ENCODE measurements at places on chromosomes 16 and 17.
A peak's percentile ranks its signal among the peaks of the same experiment; 100 is the strongest.

GRCh38 chr17:9138161-9138717 lies 116.9 kb downstream of the NTN1 start:
- no peak for DNase-seq

- DNase-seq, result no peak
Observed at GRCh38 chr16:19265380-19265930, 20.1 kb upstream of the CLEC19A start.

GRCh38 chr16:53291757-53292392 lies 142.4 kb upstream of the RBL2 start:
- DNase-seq, result no peak

DNA sequence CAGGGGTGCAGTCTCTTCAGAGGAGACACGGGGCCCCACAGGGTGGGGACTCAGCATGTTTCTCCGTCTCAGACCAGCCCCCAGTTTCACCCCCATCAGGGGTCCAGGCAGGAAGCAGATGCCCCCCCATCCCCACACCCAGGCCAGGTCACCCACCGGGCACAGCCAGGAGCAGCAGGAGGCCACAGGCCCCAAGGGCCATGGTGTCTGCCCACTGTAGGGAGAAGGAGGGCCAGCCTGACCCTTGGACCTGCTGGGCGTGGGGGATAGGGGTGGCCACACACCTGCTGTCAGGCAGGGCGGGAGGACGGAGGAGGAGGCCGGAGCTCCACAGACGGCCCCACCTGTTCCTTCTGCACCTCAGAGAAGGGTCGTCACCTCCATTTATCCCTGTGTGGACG lies at the start of gene TPSG1:
Gene TPSG1 (minus strand): TSS at position 218 of the 401 bp plus-strand sequence. CDS start 16 bp downstream, at position 202.
- no peak for DNase-seq

DNA sequence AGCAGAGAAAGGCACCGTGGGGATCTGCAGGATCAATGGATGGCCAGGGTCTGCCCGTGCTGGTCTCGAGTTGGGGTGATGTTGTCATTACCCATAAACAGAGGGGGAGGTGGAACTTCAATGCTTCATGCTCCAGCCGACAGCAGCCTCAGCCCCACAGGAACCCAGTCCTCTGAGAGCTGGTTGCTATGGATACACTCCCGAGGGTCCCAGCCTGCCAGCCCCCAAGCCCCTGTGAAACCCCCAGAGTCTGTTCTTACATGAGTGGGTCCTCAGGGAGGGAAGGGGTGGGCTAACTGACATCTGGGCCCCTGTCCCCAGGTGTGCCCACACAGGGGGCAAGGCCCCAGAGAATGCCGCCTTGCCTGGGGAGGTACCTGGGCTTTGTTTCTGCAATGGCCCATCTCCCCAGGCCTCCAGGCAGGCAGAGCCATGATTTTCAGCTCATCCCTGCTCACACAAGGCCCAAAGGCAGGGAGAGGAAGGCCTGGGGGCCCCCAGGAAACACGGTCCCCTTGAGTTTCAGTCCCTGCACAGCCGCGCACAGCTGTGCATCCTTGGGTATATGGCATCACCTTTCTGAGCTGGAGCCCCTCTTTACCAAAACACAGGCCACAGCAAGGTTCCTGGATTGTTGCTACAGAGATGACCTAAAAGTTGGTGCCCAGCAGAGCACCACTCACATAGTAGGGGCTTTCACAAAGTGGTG lies 223.7 kb downstream of the ZNF423 start:
- no peak for DNase-seq

DNA sequence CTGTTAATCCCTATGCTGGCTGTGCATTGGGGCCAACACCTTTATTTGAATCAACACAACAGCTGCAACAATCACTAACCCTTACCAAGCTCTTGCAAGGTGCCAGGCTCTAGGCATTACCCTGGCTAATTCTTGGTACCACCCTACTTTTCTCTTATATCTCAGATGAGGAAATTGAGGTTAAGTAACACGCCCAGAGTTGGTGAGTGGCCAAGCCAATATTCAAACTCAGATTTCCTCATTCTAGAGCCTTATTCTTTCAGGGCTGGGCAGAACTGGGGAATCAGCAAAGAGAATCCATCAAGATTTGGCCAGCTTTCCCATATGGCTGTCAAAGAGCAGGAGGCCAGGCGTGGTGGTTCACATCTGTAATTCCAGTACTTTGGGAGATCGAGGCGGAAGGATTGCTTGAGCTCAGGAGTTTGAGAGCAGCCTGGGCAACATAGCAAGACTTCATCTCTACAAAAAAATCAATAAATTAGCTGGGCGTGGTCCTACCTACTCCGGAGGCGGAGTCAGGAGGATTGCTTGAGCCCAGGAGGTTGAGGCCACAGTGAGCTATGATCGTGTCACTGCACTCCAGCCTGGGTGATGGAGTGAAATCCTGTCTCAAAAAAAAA lies 23.7 kb downstream of the ARSG start:
- no peak for DNase-seq

- DNase-seq, result no peak
Observed at GRCh38 chr17:12743046-12743445, 46.3 kb upstream of the ARHGAP44 start.

DNA sequence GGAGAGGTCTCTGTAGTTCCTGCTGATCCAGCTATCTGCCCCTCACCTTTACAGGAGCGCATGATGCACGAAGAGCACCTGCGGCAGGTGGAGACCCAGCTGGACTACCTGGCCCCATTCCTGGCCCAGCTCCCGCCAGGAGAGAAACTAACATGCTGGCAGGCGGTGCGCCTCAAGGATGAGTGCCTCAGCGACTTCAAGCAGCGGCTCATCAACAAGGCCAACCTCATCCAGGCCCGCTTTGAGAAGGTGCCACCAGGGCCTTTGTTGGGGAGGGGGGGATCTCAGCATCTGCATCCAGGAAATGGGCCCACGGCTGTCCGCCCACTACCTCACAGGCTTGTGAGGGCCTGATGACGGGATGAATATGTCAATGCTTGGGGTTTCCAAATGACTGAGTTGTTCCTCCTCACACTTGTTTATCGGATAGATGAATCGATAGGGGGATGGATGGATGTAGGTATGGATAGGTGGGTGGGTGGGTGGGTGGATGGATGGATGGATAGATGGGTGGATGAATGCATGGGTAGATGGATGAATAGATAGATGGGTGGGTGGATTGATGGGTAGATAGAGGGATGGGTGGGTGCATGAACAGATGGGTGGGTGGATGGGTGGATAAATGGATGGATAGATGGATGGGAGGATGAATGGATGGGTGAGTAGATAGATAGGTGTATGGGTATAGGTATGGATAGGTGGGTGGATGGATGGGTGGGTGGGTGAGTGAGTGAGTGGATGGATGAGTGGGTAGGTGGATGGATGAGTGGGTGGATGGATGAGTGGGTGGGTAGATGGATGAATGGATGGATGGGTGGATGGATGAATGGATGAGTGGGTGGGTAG lies 7.0 kb upstream of the KATNB1 start:
- DNase-seq, result no peak

DNA sequence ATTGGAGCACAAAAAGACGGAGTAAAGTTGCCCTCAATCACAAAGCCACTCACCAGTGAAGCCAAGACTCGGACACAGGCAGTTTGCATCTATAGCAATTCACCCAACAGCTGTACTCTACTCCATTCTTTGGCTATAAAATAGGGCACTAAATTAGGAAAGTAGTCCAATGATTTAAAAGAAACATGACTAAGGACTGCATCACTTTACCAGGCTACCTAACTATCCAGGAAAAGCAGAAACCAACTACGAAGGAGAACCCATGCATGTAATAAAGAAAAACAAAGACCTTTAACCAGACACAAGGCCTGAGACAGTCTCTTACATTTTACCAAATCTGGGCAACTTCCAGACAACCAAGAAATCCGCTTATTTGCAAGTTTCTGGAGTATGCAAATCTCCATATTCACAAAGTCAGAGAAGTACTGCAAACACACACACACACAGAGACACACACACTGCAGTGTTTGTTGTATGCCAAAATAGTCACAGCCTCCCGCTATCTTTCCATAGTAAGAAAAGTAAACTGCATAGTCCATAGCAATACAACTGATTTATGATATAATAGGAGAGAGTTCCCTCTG lies 59.8 kb downstream of the CDH11 start:
- no peak for DNase-seq

- DNase-seq, result no peak
Observed at GRCh38 chr17:67183531-67183930, 61.5 kb downstream of the HELZ start.

DNA sequence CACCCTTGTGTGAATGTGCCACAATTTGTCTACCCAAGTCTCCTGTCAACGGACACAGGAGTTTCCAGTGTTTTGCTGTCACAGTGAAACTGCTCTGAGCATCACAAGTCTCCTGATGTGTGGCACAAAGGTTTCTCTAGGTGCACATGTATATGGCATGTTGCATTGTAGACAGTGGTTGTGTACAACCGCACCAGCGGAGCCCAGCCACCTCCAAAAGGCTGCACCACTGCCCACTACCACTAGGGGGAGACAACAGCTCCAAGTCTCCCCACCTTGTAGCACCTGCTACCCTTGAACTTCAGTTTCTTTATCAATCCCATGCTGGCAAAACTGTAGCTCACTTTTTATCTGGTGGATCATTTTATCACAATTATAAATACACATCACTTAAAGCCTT lies 95.5 kb upstream of the ZNF469 start:
- DNase-seq, result no peak

DNA sequence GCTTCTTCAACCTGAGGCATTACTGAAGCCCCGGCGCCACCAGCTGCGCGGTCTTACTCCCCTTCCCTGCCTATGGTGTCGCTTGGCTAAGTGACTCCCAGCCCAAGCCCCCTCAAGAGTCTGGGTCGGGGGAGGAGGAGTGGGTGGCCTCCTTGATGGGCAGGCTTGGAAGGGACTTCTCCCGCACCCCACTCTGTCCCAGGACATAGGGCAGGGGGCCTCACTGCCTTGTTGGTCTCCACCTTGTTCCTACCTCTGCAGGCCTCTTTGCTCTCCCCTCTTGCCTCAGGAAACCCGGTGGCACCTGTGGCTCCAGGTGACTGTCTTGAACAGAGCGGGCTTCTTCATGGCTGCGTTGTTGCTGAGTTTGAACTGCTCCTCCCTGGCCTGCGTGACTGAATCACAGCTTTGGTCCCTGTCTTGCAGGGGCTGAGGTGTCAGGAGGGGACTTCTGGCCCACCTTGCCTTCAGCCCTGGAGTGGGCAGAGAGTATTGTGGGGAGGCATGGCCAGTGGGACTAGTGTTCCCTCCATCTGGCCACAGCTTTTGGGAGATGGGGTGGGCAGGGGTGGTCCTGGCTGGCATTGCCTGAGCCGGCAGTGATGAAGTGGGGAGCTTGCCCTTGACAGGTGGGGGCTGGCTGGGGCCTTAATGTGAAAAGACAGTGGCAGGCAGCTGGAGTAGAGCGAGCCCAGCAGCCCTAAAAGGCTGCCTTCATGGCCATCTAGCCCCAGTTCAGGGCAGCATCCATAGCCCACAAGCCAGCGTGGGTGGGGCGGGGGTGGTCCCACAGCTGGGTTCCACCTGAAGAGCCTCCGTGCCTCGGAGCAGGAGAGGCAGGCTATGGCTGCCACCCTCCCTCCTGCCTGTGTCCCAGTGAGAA lies 7.3 kb downstream of the CBX2 start:
- no peak for DNase-seq

DNA sequence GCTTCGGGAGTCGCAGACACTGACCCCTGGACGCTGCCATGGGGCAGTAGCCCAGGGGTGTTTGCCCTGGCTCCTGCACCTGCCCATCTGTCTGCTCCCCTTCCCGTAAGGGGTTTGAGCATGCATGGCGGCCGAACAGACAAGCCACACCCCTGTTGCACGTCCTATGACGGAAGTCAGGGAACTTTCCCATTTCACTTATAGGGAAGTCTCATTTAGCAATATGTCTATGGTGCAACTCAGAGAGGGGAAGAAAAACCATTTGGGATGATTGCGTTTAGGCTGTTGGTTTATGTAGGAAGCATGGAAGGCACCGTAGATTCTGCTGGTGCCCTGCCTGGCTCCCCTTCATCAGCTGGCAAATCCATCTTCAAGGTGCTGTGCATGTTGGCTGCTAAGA lies 112.5 kb downstream of the HAPSTR1 start:
- DNase-seq, result no peak

- no peak for DNase-seq
Observed at GRCh38 chr16:48347980-48348379, 37.2 kb downstream of the SIAH1 start.

- peak; percentile 72 for DNase-seq
Observed at GRCh38 chr16:57000271-57001025, 11.1 kb downstream of the NLRC5 start.

DNA sequence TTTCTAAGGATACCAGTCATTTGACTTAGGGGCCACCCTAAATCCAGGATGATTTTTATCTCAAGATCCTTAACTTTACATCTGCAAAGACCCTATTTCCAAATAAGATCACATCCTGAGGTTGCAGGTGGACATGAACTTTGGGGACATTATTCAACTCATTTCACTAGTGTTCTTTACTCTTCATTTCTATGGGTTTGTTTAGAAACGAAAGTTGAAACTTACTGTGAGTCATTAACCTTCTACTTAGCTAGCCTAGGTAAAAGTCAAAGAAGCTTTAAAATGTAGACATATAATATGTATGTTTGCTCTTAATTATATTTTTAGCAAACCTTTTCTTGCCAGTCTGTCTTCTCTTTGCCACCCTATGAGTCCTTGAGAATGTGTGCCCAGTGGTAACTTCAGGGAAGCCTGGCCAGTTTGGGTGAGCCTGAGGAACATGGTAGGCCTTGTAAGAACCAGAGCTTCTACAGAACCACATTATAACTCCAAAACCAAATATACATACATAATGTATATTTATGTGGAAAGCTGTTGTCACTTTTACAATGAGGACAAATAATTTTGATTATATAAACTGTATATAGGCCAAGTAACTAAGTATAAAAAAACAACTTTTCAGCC lies 38.4 kb downstream of the BPTF start:
- no peak for DNase-seq

GRCh38 chr16:1768061-1768766 lies 3.1 kb downstream of the NME3 start:
- DNase-seq, result no peak

DNA sequence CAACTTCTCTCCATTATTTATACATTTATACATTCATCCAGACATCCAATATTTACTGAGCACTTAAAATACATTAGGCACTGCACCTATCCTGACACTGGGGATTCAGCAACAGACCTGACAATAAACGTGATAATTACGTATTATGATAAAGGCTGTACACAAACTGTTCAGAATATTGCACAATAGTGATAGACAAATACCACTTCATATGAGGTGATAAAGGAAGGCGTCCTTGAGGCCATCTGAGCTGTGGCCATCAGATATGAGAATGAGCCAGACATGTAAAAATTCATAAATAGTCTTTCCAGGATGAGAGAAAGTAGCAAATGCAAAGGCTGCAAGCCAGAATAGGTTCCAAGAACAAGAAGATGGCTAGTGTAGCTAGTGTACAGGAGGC lies 8.6 kb downstream of the USP32 start:
- no peak for DNase-seq

Measured in AG04449 (cell line).